ENCODE measurements at places on chromosomes 7 and 10. TPM values are rescaled to one million over a fixed set of nuclear protein-coding genes. Genes with fewer than 3 reads are reported as not detected.

- no peak overlapping the region for H3K4me3 ChIP-seq
- no peak overlapping the region for H3K27ac ChIP-seq
- no peak for DNase-seq
- H3K4me1 ChIP-seq = no peaks in the 10 kb centered on the region
- H3K36me3 ChIP-seq = no peaks in the 10 kb centered on the region
These were observed 113.2 kb upstream of the GPR26 start for GRCh38 chr10:123552760-123553554.

GRCh38 chr10:1560535-1561192, 176.7 kb downstream of the ADARB2 start:
- H3K4me3 ChIP-seq = no peak overlapping the region
- H3K27me3 ChIP-seq = no peaks in the 10 kb centered on the region
- no peak for DNase-seq
- no peaks in the 10 kb centered on the region for H3K4me1 ChIP-seq
- H3K36me3 ChIP-seq = no peaks in the 10 kb centered on the region
- H3K27ac ChIP-seq = no peak overlapping the region

ANXA8L1 gene
- total RNA-seq = 0.26 TPM

DNA sequence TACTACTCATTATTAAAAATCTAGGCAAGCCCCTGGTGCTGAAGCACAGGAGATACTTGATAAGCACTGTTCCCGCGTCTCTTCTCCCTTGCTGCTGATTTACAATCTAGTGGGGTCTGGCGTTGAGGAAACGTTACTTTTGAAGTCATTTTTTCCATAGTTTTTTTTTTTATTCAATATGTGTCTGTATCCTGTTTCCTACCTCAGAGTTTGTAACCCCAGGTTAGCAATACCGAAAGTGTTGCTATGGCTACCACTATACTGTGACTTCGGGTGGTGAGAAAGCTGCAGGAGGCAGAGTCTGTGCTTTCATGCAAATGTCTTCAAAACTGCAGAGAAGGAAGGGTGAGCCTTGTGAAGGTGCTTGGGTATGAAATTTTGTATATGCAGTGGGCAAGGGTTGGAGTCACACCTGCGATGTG, 458.8 kb upstream of the GHITM start:
- no peak overlapping the region for H3K27ac ChIP-seq
- no peak for DNase-seq
- H3K27me3 ChIP-seq = no peaks in the 10 kb centered on the region
- no peaks in the 10 kb centered on the region for H3K4me1 ChIP-seq

CRYGN gene
- 0.74 TPM for total RNA-seq
